Activated T-helper 17 cell treated with anti-CD3 and anti-CD28 coated beads, Interleukin-2, amount 50 U/mL, for 72 hours (primary cell): ENCODE measurements at places on chromosomes 7 and 10.

DNA sequence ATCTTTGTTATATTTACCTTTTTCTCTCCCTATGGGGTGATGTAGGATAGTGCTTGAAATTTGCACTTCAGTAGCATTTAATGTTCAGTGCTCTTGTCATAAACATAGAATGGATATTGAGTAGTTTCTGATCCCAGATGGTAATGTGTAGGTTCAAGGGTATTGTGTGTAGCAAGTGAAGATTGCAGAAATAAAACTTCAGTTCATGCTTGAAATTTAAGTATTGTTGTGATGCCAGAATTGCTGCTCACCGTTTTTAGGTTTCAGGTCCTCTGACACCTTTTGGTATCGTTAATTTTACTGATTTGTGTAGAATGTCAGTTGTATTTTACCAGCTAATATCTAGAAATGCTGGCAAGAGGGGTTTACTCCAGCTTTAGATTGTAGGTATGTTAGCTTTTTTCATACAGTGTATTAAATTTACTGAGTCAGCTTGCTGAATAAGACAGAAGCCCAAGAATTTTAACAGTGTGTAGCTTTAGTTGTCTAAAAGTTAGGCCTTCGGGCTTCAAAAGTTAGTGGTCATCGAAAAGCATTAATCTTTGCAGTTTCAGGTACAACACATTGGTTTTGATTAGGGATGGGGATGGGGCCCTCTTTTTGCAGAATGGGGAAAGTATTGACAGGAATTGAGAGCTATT lies 1.9 kb downstream of the PTEN start:
- ATAC-seq: no peak
- peak overlapping the region; percentile 90 for H3K27ac ChIP-seq
- peaks cover 52% of the 10 kb centered on the region for H3K36me3 ChIP-seq
- peaks cover 27% of the 10 kb centered on the region for H3K4me1 ChIP-seq

DNA sequence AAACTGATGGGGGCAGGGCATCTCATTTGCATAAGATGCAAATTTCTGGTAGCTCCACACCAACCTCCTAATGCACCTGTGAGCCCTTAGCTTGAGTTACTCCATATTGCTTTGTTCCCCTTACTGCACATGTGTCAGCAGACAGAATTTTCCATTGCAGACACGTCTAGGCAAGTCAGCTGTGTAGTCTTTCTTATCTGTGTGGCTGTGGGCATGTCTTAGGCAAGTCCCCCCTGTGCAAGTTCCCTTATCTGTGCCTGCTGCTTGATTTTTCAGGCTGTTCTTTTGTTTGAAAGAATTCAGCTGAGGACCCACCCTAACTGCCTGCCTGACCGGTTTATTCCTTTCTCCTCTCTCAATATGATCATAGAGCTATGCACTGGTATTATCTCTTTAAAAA lies 28.5 kb upstream of the TRIM24 start:
- peak overlapping the region; percentile 22 for H3K27ac ChIP-seq
- H3K4me3 ChIP-seq: no peak overlapping the region
- H3K27me3 ChIP-seq: peaks cover 16% of the 10 kb centered on the region
- no peaks in the 10 kb centered on the region for H3K36me3 ChIP-seq
- no peak for ATAC-seq
- peaks cover 5% of the 10 kb centered on the region for H3K4me1 ChIP-seq

- no peaks in the 10 kb centered on the region for H3K27me3 ChIP-seq
- no peak for ATAC-seq
- no peak overlapping the region for H3K27ac ChIP-seq
- H3K36me3 ChIP-seq: peaks cover 56% of the 10 kb centered on the region
These were observed 25.6 kb downstream of the HERC4 start for GRCh38 chr10:68049289-68050078.

DNA sequence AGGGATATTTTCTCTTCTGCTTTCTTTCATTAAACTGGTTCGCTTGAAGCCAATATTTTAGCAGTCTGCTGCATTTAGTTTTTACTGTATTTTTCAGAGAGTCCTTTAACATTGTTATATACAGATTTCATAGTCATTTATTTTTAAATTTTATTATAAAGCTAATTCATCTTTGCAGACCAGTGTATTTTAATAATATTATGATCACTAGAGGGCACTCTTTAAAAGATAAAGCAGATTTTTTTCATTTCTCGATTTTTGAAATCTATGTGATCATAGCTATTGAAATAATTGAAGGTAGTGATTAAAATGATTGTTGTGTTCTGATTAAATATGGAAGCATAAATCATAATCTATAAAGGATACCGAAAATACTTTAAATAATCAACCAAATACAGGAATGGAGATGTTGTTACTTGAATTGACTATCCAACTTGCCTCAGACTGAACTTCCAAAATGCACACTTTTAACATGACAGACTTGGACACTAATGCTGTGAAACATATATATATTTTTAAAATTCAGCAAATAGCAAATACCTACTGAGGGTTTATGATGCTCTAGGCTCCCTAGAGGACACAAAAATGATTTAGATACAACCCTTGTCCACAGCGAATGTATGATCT lies 35.2 kb downstream of the ST7 start:
- H3K27me3 ChIP-seq: no peaks in the 10 kb centered on the region
- H3K4me3 ChIP-seq: no peak overlapping the region
- ATAC-seq: no peak
- peaks cover 5% of the 10 kb centered on the region for H3K4me1 ChIP-seq
- no peaks in the 10 kb centered on the region for H3K36me3 ChIP-seq

DNA sequence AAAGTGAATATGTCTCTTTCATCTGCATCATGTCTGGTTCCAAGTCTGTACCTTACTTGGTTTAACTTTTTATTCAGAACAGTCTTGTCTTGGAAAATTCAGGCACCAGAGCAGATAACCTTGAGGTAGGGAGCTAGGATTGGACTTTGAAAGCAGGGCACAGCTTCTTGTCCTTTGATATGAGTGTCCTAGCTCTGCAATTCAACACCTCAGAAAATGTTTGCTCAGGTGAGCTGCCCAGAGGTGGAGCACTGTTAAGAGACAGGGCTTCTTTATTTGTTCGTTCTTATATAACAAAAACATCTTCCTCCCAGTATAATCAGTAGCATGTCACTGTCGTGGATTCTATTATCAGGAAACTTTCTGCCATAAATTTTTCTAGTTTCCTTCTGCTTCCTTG lies 118.3 kb downstream of the LRRC4 start:
- H3K4me3 ChIP-seq: no peak overlapping the region
- no peak for ATAC-seq
- H3K4me1 ChIP-seq: peaks cover 11% of the 10 kb centered on the region
- H3K27me3 ChIP-seq: no peaks in the 10 kb centered on the region

DNA sequence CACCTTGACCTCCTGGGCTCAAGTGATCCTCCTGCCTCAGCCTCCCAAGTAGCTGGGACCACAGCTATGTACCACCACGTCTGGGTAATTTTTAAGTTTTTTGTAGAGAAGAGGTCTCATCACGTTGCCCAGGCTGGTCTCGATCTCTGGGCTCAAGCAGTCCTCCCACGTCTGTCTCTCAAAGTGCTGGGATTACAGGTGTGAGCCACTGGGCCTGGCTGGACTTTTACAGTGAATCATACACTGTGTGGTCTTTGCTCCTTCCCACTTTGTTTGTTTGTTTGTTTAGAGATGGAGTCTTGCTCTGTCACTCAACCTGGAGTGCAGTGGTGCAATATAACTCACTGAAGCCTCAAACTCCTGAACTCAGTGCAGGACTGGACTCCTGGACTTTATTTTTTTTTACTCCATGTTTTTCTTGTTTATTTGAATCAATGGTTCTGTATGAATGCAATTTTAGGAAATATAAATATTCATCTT lies 12.5 kb downstream of the PPIA start:
- H3K4me1 ChIP-seq: no peaks in the 10 kb centered on the region
- H3K4me3 ChIP-seq: no peak overlapping the region
- H3K36me3 ChIP-seq: no peaks in the 10 kb centered on the region
- H3K27me3 ChIP-seq: no peaks in the 10 kb centered on the region
